HT1080 (cell line): ENCODE measurements at places on chromosomes 7 and 10. TPM values are rescaled to one million over a fixed set of nuclear protein-coding genes. Genes with fewer than 3 reads are reported as not detected.

The GPR15LG gene
- not detected in 2 replicates for total RNA-seq

The CFAP43 gene
- not detected in 2 replicates for total RNA-seq

The PRKAR2B gene
- 11.8 and 14.7 TPM in 2 replicates for total RNA-seq

The GJD4 gene
- not detected in 2 replicates for total RNA-seq

The ACTR1A gene
- total RNA-seq, result 111 and 124 TPM in 2 replicates

The GBX1 gene
- total RNA-seq, result not detected in 2 replicates

The TBC1D12 gene
- 4.6 and 4.8 TPM in 2 replicates for total RNA-seq

The PROSER2 gene
- total RNA-seq, result 23.6 and 33.1 TPM in 2 replicates

The NKX1-2 gene
- total RNA-seq, result 0.05 TPM in 1 of 2 replicates, not detected in the other

The VSTM4 gene
- total RNA-seq, result 2.2 and 2.7 TPM in 2 replicates

The NPY gene
- not detected in 2 replicates for total RNA-seq

The GATA3 gene
- total RNA-seq, result 0.68 and 1.2 TPM in 2 replicates

The PTN gene
- 0.23 and 0.30 TPM in 2 replicates for total RNA-seq

The MUC3A gene
- total RNA-seq, result not detected in 2 replicates

The FAM237B gene
- not detected in 2 replicates for total RNA-seq

The C7orf57 gene
- total RNA-seq, result 1.2 TPM in 1 of 2 replicates, not detected in the other

The TNPO3 gene
- 50.4 and 63.4 TPM in 2 replicates for total RNA-seq

The PDZD7 gene
- total RNA-seq, result 0.80 and 1.6 TPM in 2 replicates
